Activated CD8-positive, alpha-beta memory T cell treated with anti-CD3 and anti-CD28 coated beads, Interleukin-2, amount 10 ng/mL, durations not matched to agents 7 days and 5 days (primary cell): ENCODE measurements at places on chromosomes 1 and 21. TPM values are rescaled to one million over a fixed set of nuclear protein-coding genes. Genes with fewer than 3 reads are reported as not detected.

The PERM1 gene
- not detected for total RNA-seq

The MMEL1 gene
- total RNA-seq: not detected

GRCh38 chr1:201653233-201653632, 114.3 kb downstream of the NAV1 start:
- no peak overlapping the region for H3K27ac ChIP-seq
- DNase-seq: no peak
- H3K4me3 ChIP-seq: no peak overlapping the region
- H3K4me1 ChIP-seq: no peaks in the 10 kb centered on the region
- peaks cover 28% of the 10 kb centered on the region for H3K27me3 ChIP-seq
- H3K36me3 ChIP-seq: no peaks in the 10 kb centered on the region

The LCE1E gene
- total RNA-seq: not detected

DNA sequence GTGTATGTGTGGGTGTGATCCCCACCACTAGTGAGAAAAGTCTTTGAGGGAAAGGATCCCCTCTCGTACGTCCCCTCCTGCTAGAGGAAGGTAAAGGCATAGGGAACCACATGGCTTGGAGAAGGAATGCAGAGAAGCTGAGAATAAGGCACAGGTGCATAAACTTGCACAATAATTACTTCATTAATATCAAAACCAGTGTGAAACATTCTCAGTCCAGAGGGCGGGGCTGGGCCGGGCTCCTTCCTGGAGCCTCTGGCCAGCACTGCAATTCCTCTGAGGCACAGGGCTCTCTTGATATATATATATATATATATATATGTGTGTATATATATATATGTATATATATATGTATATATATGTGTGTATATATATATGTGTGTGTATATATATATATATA, 162.6 kb downstream of the TSEN15 start:
- no peaks in the 10 kb centered on the region for H3K4me1 ChIP-seq
- no peak overlapping the region for H3K4me3 ChIP-seq
- DNase-seq: no peak

DNA sequence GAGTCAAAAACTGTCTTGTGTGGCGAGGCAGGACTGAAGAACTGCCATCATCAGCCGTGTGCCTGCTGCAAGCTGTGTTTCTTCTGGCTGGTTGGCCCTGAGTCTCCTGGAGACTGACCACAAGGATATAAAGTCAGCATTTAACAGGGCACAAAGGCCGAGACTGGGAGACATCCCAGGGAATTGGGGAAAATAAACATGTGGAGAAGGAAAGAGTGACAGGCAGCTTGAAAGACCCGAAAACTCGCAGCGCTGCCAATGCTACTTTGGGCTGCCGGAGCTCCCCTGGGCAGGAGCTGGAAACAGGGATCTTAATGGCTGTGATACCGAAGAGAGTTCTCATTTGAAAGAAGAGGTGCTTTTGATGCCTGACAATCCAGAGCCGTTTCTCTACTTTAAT, 125.3 kb upstream of the HMGB4 start:
- peaks cover 6% of the 10 kb centered on the region for H3K27me3 ChIP-seq
- no peaks in the 10 kb centered on the region for H3K4me1 ChIP-seq
- H3K36me3 ChIP-seq: no peaks in the 10 kb centered on the region
- H3K27ac ChIP-seq: no peak overlapping the region

DNA sequence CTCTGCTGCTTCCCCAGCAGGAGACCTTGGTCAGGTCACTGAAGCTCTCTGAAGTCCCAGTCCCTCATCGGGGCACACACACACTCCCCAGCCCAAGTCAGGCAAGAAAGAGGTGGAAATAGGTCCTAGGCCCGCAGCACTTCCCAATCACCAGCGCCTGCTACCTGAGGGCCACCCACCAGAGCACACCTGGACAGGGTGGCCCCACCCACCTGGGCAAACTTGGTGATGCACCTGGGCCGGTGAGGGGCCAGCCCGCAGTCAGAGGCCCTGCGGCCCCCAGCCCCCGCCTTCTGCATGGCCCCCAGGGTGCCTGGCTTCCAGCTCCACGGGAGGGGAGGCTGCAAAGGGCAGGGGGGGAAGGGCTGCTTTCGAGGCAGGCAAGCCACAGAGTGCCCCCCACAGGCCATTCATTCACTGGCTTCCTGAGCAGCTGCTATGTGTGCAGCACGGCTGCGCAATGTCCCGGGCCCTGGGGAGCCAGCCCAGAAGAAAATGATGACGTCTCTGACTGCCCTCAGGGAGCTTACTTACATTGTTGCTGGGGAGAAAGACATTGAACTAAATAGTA, 4.7 kb downstream of the SH2D5 start:
- H3K27me3 ChIP-seq: peaks cover 40% of the 10 kb centered on the region
- no peak overlapping the region for H3K4me3 ChIP-seq
- H3K36me3 ChIP-seq: no peaks in the 10 kb centered on the region
- peak; percentile 40 for DNase-seq

The ANKRD34A gene
- total RNA-seq: 3.8 TPM

The KRTAP8-1 gene
- total RNA-seq: not detected

The MEGF6 gene
- 2.1 TPM for total RNA-seq

The C1orf122 gene
- 21.9 TPM for total RNA-seq

DNA sequence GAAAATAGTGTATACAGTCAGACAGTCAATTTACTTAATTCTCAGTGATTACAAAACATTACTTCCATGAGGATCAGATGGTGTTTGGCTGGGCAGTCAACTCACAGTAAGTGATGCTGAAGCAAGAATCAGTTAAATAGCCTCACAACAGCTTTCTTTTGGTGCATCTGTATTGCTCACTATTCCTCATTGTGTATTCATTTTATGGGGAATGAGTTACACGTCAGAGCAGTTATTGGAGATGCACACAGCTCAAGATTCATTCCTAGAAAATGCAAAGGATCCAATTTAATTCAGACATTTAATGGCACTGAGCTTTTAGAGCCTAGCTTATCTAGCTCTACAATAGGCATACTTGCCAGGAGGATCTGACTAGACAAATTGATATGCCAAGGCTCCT, 150.6 kb downstream of the HS2ST1 start:
- no peak overlapping the region for H3K27ac ChIP-seq
- no peak overlapping the region for H3K4me3 ChIP-seq
- H3K27me3 ChIP-seq: no peaks in the 10 kb centered on the region

DNA sequence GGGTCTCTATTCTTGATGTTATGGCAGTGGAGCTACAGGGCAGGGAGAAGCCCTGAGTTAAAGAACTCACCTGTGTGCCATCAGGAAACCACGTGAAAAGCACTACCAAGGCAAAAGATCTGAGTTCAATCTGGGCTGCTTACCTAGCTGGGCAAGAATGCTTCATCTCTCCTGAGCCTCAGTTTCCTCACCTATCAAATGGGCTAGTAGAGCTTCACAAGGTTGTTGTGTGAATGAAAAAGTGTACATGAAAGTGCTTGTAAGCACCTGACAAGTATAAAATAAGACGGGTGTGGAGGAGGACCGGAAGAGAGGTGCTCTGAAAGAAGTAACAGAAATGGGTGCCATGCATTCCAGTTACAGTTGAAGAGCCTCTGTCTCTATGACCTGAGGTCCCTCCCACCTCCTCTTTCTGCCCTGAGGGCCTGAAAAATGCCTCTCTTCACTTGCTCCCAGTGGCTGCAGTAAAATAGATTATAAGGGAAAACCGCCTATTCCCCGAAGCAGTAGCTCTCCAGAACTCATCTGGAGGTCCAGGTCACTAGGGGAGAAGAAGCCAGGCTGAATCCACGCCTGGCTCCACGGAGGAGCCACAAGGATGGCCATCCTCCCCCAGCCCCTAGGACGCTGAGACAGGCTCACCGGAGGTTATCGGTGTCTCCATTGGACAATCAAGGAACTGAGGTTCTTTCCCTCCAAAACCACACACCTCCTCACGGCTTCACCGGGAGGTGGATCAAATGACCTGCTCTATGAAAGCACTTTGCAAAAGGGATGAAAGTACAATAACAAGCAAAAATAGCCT, 1.4 kb downstream of the GPR161 start:
- DNase-seq: no peak
- H3K4me1 ChIP-seq: peaks cover 12% of the 10 kb centered on the region
- peaks cover 3% of the 10 kb centered on the region for H3K36me3 ChIP-seq
- peaks cover 55% of the 10 kb centered on the region for H3K27me3 ChIP-seq
- no peak overlapping the region for H3K27ac ChIP-seq

GRCh38 chr1:46900401-46900800, 40.9 kb downstream of the CYP4A11 start:
- no peaks in the 10 kb centered on the region for H3K4me1 ChIP-seq
- H3K27me3 ChIP-seq: peaks cover 2% of the 10 kb centered on the region

The LCE3E gene
- not detected for total RNA-seq

- no peak overlapping the region for H3K4me3 ChIP-seq
- no peaks in the 10 kb centered on the region for H3K36me3 ChIP-seq
- peaks cover 21% of the 10 kb centered on the region for H3K27me3 ChIP-seq
- H3K27ac ChIP-seq: no peak overlapping the region
These were observed 55.8 kb downstream of the FBXO2 start for GRCh38 chr1:11598461-11598860.

- peaks cover 13% of the 10 kb centered on the region for H3K4me1 ChIP-seq
- H3K27ac ChIP-seq: no peak overlapping the region
- no peaks in the 10 kb centered on the region for H3K36me3 ChIP-seq
- H3K27me3 ChIP-seq: peaks cover 20% of the 10 kb centered on the region
- DNase-seq: no peak
- no peak overlapping the region for H3K4me3 ChIP-seq
These were observed 347.4 kb downstream of the KCNH1 start for GRCh38 chr1:210786546-210786945.

The MSH4 gene
- 0.38 TPM for total RNA-seq

GRCh38 chr1:10724948-10725847, 71.2 kb downstream of the CASZ1 start:
- H3K4me3 ChIP-seq: no peak overlapping the region
- peaks cover 5% of the 10 kb centered on the region for H3K27me3 ChIP-seq
- H3K27ac ChIP-seq: no peak overlapping the region
- DNase-seq: no peak
- H3K36me3 ChIP-seq: no peaks in the 10 kb centered on the region
- no peaks in the 10 kb centered on the region for H3K4me1 ChIP-seq

The NPPB gene
- total RNA-seq: not detected

- peaks cover 2% of the 10 kb centered on the region for H3K36me3 ChIP-seq
- no peak overlapping the region for H3K4me3 ChIP-seq
- H3K27me3 ChIP-seq: peaks cover 3% of the 10 kb centered on the region
- peak; percentile 66 for DNase-seq
- H3K4me1 ChIP-seq: peaks cover 19% of the 10 kb centered on the region
These were observed 23.5 kb downstream of the F11R start for GRCh38 chr1:160997323-160998038.

DNA sequence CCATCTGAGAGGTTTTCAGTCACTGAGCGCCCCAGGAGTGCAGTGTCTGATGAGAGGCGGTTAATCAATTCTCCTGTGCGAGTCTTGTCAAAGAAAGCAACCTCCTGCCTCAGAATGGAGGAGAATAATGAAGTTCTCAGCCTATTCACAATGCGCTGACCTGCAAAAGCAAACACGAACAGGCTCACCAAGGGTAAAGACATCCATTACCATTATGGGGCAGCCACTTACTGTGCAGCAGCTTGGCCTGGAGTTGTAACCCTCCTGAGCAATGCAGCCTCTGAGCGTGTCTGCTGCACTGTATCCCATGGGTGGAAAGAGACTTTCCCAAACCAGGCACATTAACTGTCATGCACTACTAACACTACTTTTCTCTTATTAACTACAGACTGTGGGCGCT, 11.0 kb downstream of the ABCB10 start:
- H3K4me1 ChIP-seq: peaks cover 24% of the 10 kb centered on the region
- no peak overlapping the region for H3K4me3 ChIP-seq
- no peak overlapping the region for H3K27ac ChIP-seq
- H3K36me3 ChIP-seq: peaks cover 41% of the 10 kb centered on the region

DNA sequence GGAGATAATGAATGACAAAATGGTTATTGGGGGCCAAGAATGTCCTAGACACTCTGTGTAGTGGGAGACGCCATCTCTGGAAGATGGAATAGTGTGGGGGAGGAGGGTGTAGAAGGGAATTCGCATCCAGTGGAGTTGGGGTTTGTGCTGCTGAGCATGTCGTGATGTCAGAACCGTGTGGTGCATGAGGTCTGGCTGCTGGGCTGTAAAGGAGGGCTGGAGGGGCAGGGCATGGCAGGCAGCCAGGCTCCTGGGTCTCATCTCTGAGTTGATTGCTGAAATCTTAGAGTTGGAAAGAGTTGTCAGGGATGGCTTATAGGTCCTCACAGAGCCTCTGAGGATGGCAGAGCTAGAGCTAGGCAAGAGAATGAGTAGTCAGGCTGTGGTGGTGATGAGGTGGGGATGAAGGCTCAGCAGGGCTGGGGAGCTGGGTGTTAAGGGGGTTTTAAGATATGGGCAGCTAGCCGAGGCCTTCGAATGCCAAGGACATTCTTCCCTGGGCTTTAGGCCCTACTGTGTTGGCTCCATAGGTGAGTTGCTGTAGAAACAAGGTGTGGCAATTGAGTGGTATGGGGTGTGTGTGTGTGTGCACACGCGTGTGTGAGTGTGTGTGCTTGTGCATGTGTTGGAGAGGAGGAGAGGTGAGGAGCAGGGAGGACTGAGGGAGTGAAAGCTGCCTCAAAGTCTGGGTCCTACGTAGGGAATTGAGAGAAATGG, 1.9 kb downstream of the PPFIA4 start:
- no peak overlapping the region for H3K27ac ChIP-seq
- peak; percentile 39 for DNase-seq
- H3K4me1 ChIP-seq: peaks cover 22% of the 10 kb centered on the region
- no peak overlapping the region for H3K4me3 ChIP-seq
- peaks cover 22% of the 10 kb centered on the region for H3K36me3 ChIP-seq
- peaks cover 9% of the 10 kb centered on the region for H3K27me3 ChIP-seq

The ST6GALNAC5 gene
- total RNA-seq: not detected

The CTNNBIP1 gene
- 10.9 TPM for total RNA-seq

The TNNT2 gene
- not detected for total RNA-seq

- H3K27ac ChIP-seq: no peak overlapping the region
- H3K27me3 ChIP-seq: no peaks in the 10 kb centered on the region
- H3K36me3 ChIP-seq: no peaks in the 10 kb centered on the region
- no peaks in the 10 kb centered on the region for H3K4me1 ChIP-seq
- DNase-seq: no peak
These were observed 45.2 kb downstream of the C8B start for GRCh38 chr1:56920591-56921001.
